Femur (tissue), 1 donor: ENCODE measurements at places on chromosomes 2 and 18.

DNA sequence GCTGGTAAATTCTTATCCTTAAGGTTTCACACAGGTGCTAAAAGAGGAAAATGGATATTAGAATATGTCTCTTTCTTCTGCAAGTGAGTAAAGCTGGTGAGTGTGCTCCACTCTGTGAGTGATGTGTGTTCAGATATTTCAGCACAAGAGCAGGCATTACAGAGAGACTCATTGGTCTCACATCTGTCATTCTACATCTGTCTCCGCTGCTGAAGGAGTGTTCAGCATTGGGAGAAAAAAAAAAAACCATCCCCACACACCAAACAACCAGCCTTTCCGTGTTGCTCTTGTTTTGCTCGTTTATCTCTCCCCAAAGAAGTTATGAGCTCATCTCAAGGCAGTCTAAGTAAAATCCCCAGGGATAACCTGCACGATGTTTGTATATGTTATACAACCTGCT is 283.9 kb upstream of the SPHKAP start:
- no peak for DNase-seq

DNA sequence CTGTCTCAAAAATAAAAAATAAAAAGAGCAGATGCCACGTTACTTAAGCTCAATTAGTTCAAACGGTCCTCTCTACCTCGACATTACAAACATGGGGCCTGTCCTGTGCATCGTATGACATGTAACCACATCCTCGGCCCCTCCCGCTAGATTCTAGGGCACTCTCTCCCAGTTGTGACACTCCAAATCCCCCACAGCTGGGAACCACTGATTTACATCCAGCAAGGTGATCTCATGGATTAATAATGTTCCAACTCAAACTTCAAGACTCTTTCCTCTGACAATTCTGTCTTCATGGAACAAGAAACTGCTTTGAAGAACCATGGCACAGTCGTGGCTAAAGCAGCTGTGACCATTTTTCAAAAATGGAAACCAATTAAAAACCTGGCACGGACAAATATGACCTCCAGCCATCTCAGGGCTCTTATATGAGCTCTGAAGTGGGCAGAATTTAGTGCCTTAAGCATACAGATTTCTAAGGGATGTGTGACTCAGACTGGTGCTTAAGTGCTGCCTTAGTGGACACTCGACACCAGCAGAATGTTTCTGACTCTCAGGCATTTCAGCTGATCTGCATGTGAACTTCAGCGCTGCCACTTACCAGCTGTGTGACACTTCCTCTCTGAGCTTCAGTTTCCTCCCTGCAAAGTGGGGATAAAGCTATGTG is 31.7 kb upstream of the ASAP2 start:
- DNase-seq, result no peak

DNA sequence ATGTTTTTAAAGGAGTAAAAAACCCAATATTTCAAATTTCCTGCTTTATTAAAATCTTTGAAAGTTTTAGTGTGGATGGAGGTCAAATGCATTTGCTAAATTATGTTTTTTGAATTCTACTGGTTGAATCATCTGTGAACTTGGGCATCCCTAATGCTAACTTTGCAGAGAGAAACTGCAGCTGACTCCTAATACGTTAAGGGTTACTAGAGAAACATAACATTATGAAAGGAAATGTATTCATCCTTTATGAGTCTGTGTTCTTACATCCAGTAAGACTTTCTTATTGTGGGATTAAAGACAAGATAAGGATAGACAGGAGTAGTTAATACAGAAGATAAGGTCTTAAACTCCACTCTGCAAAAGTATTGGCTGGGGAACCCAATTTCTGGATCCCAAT is 140.6 kb downstream of the FAM124B start:
- no peak for DNase-seq

GRCh38 chr2:198715302-198715835 is 742.4 kb downstream of the SATB2 start:
- DNase-seq, result no peak

DNA sequence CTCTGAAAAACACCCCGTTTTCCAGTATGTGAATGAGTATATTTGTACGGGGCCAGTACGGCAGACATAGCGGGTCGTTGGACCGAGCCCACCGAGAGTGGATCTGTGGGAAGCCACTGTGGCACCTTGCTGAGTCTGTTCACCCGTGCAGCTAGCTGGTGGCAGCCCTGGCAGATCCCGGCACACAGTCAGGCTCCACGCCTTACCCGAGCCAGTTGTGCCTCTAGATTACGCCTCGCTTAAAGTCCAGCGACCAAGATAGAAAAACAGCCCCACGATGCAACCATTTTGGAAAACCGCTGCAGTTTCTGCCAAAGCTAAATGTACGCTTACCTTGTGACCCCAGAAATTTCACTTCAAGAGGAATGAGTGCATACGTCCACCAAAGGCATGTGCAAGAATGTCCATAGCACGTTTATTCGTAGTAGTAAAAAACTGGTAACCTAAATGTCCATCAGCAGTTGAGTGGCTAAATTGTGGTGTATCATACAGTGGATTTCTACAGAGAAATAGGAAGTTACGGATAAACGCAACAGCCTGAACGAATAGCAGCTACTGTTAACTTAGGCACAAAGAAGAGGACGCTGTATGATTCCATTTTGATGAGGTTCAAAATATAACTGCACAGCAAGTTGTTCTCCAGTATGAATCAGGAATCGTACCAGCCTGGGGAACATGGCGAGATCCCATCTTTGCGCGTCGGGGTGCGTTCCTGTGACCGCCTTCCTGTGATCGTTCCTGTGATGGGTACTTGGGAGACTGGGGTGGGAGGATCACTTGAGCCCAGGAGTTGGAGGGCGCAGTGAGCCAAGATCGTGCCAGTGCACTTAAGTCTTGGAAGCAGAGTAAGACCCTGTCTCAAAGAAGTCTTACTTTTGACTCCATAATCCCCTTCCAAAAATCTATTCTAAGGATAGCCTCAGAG is 688 bp upstream of the WDR33 start:
- DNase-seq, result no peak

DNA sequence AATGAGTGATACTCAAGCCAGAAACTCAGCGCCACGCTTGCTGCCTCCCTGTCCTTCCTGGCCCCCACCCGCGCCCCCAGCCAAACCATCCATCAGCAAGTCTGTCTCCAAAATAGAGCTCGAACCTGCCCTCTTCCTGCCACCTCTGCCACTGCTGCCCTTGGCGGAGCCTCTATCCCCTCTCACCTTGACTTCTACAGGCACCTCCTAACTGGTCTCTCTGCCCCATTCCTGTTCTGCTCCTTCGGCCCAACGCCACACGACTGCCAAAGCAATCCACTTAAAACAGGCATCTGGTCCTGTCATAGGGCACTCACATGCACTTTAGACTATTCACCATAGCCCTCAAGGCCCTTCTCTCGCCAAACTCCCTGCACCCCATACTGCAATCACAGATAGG is 210.3 kb upstream of the SMAD2 start:
- no peak for DNase-seq

- DNase-seq, result no peak
Measured at GRCh38 chr18:44802508-44802907, 121.8 kb downstream of the SETBP1 start.

DNA sequence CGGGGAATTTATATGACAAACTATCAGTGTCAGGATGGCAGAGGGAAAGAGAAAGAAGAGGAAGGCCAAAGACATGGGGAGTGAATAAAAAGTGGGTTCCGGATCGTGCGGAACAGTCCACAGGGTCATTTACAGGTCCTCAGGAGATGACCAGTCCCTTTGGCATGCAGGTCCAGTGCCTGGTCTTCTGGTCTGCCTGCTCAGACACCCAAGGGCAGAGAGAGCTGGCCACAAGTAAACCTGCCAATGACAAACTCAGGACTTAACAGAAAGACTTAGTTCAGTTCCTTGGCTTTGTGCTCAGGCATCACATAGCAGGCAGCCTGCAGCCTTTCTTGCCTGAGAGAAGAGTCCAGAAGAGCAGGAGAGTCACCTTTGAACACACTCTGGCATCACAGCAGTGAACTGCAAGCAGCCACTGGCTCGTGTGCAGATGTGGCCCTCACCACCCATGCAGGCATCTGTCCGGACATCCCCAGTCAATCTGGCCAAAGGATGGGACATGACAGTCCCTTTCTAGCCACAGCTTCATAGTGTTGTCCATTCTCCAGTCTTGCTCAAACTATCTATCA is 14.0 kb downstream of the TMEM127 start:
- peak; percentile 72 for DNase-seq

GRCh38 chr2:23037596-23037995 is 347.4 kb upstream of the KLHL29 start:
- DNase-seq, result peak; percentile 22

DNA sequence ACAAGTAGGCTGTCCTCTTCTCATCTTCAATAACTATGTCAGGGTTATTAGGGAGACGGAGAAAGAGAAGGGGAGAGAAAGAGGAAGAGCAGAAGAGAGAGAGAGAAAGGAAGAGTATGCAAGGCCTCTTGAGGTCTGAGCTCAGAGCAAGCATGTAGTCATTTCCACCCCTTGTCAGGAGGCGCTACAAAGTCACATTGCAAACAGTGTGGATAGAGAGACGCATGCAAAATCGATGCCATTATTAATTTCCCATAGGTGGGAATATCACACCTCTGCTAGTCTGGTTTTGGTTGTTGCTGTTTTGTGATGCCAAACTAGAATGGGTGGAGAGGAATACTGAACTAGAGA is 24.2 kb upstream of the SERPINE2 start:
- no peak for DNase-seq

DNA sequence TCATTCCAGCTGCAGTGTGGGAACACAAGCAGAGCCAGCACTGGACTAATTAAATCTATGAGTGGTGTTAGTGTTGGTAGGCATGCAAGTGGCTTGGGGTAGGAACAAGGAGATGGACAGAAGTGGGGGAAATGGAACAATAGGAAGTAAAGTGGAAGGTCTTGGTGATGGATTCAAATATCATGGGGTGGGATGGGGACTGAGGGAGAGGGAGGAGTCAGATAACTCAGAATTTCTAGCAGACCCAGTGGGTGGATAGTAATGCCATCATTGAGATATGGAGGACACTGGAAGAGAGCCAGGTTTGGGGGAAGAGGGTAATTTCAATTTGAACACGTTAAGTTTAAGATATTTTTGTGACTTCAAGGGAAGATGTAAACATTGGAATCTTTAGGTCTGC is 2.9 kb upstream of the LNPK start:
- no peak for DNase-seq
